Upper lobe of left lung (tissue), 6 donors: ENCODE measurements at places on chromosomes 3 and 15. TPM values are rescaled to one million over a fixed set of nuclear protein-coding genes. Genes with fewer than 3 reads are reported as not detected.

DNA sequence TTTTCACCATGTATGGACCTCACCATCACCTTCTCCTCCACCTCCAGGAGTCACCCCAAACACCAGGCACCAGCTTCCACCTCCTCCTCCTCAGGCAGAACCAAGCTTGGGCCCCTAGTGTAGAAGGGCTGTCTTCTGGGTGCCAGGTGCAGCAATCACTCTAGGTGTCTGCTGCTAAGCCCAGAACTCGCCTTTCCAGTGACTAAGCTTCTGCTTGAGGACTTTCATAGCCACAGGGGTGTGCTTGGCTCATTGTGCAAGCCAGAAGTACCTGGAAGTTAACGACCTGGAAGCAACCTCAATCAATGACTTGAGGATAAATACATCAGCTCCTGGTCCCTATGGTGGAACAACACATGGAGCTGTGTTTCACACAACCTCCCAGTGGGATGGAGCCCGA, 49.8 kb upstream of the PXYLP1 start:
- no peak for DNase-seq

GRCh38 chr3:11137627-11137959, 16.7 kb upstream of the HRH1 start:
- DNase-seq = no peak

DNA sequence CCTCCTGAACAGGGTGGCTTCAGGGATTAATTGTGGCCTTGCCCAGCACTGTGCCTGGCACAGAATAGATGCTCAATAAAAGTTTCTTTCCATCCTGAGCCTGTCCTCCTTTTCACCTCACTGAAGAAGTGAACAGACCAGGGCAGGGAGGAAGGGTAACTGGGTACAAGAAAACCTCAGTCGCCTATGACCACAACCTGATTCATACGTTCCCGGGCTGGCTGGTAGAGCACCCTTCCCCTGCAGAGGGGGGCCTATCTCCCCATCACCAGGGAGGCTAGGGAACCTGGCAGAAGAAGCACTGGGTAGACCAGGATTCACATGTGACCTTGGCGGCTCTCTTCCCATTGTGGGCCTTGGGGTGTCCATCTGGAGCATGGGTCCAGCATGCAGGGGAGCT, 27.8 kb upstream of the CACNA2D2 start:
- no peak for DNase-seq

- no peak for DNase-seq
These were observed 301.3 kb upstream of the IGF1R start for GRCh38 chr15:98347001-98347400.

HCLS1 gene
- total RNA-seq = 71.7 TPM
